Fibroblast of skin of right quadriceps (primary cell): ENCODE measurements at places on chromosomes 1 and 21.
A peak's percentile ranks its signal among the peaks of the same experiment; 100 is the strongest.

DNA sequence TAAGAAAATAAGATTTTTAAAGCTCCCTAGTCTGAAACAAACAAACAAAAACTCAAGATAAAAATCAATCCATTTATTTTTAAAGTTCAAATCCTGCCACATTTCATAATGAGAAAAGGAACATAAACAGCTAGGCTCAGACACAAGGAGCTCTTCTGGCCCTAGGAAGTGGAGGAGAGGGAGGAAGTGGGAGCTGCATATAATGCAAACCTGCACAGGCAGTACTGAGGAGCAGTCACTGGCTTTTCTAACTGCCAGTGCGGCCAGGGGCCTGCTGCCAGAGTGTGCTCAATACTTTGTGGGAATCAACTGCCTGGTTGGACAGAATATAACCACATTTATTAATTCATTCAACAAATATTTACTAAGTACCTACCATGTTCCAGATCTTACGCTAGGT is 139.8 kb upstream of the SPATA6 start:
- DNase-seq = no peak

- DNase-seq = no peak
These were observed 37.7 kb upstream of the PADI1 start for GRCh38 chr1:17167041-17167785.

GRCh38 chr1:24745711-24746413 is 615 bp downstream of the CLIC4 start:
- peak; percentile 75 for DNase-seq

- DNase-seq = no peak
These were observed 47.0 kb upstream of the SLC2A1 start for GRCh38 chr1:43005460-43006361.

- no peak for DNase-seq
These were observed 41.4 kb upstream of the SELENON start for GRCh38 chr1:25758466-25759070.

- DNase-seq = no peak
These were observed 52.3 kb upstream of the COG2 start for GRCh38 chr1:230589951-230590350.

GRCh38 chr1:223456747-223457146 is 63.5 kb downstream of the CCDC185 start:
- no peak for DNase-seq

DNA sequence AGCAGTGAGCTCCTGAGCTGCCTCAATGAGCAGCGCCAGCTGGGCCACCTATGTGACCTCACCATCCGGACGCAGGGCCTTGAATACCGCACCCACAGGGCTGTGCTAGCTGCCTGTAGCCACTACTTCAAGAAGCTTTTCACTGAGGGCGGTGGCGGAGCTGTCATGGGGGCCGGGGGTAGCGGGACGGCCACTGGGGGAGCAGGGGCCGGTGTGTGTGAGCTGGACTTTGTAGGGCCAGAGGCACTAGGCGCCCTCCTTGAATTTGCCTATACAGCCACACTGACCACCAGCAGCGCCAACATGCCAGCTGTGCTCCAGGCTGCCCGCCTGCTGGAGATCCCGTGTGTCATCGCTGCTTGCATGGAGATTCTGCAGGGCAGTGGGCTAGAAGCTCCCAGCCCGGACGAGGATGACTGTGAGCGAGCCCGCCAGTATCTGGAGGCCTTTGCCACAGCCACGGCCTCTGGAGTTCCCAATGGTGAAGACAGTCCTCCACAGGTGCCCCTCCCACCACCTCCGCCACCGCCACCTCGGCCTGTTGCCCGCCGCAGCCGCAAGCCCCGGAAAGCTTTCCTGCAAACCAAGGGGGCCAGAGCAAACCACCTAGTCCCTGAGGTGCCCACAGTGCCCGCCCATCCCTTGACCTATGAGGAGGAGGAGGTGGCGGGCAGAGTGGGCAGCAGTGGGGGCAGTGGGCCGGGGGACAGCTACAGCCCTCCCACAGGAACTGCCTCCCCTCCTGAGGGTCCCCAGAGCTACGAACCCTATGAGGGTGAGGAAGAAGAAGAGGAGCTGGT is 12.3 kb downstream of the ZBTB7B start:
- DNase-seq = no peak

DNA sequence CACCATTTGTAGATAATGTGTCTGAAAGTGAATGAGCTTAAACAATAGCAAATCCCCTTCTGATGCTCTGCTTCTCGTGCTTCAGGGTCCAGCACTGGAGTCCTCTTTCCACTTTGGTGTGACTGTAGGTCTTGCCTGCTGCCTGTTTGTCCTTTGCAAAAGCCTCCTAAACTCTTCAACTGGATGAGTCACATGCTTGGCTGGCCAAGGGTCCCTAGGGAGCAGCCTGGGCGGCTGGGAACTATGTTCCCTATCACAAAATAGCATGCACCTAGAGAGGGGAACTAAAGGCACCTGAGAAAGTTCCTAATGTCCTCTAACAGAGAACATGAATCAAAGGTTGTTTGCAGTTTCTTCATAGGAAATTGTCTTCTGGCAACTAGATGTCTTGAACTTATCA is 607.2 kb upstream of the PLXNA2 start:
- DNase-seq = peak; percentile 29

DNA sequence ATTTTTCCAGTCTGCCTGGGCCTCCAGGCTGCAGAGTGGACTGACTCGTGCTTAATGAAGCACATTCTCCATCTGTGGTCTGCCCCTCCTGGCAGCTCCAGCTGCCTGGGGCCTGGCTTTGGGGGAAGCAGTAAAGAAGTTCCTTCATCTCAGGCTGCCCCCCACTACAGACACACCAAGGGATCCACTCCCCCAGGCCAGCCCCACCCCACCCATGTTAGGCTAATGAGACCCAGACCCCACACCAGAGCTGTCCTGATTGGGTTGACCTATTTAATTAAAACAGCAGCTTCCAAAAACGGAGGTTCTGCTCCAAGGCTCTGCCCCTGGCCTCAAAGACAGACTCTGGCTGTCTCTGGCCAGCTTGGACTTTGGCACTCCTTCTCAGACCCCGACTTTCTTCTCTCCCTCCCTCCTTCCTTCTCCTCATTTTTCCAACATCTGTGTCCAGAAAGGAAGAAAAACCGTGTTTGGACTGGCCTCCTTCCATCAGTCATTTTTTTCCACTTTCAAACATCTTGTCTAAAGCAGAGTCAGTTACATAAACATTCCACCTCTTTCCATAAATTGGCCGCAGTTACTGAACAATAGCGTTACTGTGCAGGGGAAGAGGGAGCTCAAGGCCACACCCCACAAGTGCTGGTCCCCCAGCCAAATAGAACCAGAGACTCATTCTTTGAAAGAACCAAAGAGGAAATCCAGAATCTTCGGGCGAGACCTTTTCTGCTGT is 29.7 kb downstream of the SERTAD4 start:
- DNase-seq = peak; percentile 78

GRCh38 chr1:86750076-86750475 is 45.7 kb downstream of the SH3GLB1 start:
- DNase-seq = no peak

- DNase-seq = peak; percentile 28
These were observed 265.3 kb downstream of the SPATA17 start for GRCh38 chr1:217896490-217896889.

GRCh38 chr1:225999912-226000337 is 782 bp upstream of the SDE2 start:
- no peak for DNase-seq

DNA sequence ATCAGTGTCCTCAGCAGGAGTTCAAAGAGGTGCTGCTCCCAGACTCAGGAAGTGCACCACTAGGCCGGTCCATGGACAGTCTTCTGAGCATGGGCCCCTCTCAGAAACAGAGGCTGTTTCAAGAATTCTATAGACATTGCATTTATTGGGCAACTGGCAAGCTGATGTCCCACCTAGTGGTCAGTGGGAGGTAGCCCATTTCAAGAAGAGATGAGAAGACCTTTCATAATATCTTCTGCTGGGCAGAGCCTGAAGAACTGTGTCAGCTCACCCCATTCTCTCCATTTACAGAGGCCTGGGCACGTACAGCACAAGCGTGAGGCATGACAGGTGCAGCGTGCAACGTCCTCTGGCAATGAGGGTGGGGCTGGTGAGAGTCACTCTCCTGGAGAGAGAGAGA is 216.0 kb downstream of the DYRK1A start:
- DNase-seq = peak; percentile 50

- DNase-seq = no peak
These were observed 22.2 kb downstream of the FAM151A start for GRCh38 chr1:54600947-54601721.

GRCh38 chr1:208837242-208837641 is 593.1 kb upstream of the PLXNA2 start:
- no peak for DNase-seq

DNA sequence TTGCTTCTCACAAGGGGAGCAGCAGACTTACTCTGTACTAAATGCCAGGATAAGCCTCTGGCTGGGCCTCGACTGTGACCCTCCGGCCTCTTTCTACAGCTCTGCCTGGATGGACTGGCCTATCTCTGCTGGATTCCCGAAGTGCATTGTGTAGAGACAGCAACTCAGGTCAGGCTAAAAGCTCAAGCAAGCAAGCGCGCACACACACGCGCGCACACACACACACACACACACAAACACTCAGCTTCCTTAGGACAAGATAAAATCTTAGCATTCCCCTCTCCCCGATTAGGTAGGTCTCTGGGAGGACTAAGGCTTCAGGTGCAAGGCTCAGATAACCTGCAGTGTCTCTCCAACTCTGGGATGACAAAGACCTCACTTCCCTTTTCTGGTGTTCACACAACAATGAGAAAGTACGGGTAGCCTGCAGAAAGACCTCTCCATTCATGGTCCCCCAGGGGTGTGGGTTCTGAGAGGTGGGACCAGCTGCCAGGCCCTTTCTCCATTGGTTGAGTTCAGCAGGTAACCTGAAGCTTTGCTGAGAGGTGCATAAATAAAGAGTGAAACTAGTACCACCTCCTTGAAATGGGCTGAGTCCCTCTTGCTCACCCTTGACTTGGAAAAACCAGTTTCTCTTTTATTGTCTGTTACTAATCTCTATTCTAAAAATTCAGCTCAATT is 155.1 kb upstream of the CAMK1G start:
- no peak for DNase-seq
